NCI-H82 (cell line): ENCODE measurements at places on chromosomes 16 and 17.

DNA sequence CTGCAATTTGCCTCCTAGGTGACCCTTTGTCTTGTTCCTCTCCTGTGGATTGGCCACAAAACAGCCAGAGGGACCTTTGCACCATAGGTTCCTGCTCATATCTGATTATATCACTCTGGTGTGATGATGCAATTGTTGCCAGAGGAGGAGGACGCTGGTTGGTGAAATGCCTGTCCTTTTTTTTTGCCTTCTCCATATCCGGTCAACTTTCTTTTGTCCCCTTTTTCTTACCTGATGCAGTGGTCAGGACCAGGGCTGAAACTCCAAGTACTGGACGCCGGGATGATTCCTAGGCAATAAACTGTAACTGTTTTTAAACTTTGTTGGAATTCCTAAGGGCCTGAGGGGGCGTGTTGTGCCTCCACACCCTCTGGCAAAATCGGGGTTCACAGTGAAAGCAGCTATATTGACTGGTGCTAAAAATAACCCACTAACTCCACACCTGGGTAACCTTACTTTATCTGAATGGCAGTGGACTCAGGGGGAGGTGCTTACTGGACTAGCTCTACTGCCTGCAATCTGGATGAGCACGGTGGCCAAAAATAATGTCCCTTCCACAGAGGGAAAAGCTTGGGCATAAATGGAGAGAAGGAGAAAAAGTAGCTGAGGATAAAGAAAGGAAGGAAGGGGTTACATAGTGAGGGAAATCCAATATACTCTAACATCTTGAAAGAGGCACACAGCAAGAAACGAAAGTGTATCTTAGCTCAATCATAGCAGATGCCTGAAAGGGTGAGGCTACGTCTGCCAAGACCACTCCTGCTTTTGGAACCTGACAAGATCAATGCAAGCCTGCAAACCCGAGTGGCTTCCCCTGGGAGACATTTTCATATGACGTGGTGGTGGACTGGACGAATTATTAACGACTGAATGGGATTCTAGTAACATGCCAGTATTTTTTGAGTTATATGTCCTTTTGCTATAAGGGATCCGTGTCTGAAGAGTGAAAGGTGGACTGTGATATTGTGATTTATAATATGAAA is 28.4 kb upstream of the ZNF423 start:
- no peak for DNase-seq

DNA sequence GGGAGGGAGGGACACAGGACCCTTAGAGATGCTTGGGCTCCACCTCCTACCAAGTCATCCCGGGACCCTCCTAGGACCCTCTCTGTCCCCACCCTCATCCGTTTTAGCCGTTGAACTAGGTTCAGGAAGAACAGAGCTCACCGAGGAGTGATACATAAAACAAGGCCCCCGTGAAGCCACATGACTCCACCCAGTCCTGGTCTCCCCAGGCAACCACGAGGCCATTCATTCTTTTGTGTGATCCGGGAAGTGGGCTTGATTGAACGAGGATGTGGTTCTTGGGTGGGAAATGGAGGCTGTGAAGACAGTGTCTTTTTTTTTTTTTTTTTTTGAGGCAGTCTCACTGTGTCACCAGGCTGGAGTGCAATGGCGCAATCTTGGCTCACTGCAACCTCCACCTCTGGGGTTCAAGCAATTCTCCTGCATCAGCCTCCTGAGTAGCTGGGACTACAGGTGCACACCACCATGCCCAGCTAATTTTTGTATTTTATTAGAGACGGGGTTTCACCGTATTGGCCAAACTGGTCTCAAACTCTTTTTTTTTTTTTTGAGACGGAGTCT is 14.8 kb downstream of the TRARG1 start:
- no peak for DNase-seq

DNA sequence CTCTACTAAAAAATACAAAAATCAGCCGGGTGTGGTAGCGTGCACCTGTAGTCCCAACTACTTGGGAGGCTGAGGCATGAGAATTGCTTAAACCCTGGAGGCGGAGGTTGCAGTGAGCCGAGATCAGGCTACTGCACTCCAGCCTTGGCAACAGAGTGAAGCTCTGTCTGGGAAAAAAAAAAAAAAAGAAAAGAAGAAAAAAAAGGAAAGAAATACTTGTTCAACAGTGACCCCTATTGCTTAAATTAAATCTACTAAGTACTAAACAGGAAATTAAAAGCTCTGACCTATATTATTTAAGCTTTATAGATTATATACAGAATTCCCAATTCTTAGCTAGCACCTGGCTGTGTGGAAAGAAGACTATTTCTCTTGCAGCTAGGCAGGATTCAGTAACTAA is 48.9 kb downstream of the FBXL20 start:
- no peak for DNase-seq

- DNase-seq = no peak
Measured at GRCh38 chr17:46125831-46126230, 67.4 kb downstream of the KANSL1 start.

GRCh38 chr17:7548585-7549400 is at the start of gene TNFSF12:
TNFSF12 (plus strand) TSS chr17:7549058; CDS start chr17:7549154, 96 bp downstream.
- DNase-seq = peak; percentile 27

- no peak for DNase-seq
Measured at GRCh38 chr17:37107406-37108083, 158.8 kb downstream of the AATF start.

DNA sequence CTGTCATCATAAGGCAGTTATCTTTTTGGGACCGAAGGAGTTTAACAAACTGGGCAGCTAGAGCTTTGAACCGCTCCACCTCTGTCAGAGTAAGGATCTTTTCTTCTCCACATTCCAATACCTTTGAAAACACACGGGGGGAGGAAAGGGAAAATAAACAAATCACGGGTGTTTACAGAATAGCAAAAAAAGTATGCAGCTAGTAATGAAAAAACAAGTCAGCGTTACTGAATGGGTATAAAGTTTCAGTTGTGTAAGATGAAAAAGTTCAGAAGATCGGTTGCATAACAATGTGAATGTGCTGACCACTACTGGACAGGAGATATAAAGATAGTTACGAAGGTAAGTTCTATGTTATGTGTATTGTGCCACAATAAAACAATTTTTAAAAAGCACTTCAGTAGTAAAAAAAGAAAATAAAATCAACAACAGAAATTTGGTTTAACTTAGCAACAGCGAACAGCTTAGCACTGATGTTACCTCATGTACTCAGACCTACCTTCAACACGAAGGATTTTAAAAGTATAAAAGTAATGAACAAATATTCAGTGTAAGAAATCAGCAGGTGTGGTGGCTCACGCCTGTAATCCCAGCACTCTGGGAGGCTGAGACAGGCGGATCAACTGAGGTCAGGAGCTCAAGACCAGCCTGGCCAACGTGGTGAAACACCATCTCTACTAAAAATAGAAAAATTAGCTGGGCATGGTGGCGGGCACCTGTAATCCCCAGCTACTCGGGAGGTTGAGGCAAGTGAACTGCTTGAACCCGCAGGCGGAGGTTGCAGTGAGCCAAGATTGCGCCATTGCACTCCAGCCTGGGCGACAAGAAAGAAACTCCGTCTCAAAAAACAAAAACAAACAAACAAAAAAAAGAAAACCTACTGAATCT is 34.3 kb downstream of the MARF1 start:
- DNase-seq = no peak

- no peak for DNase-seq
Measured at GRCh38 chr17:80861418-80861815, 130.2 kb upstream of the CHMP6 start.

GRCh38 chr16:10242097-10242496 is 59.9 kb upstream of the GRIN2A start:
- DNase-seq = peak; percentile 34

DNA sequence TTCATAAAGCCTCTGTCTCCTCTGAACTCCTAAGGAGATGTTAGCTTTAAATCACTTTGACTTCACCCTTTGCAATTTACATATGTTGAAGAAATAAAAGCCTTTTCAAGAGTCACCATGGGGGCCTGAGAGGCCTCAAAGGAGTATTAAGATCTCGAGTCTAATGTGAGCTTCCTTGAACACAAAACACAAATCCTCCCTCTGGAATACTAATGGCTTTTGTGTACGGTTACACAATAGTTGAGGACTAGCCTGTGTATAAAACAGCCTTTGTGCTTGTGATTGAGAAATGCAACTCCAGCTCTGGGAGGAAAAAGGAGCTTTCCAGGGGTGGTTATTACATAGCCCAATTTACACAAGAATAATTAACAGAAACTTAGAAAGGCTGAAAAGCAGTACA is 1140.2 kb downstream of the CDH11 start:
- no peak for DNase-seq

- peak; percentile 57 for DNase-seq
Measured at GRCh38 chr16:397135-397661, at the start of gene NME4. NME4 (plus strand) TSS chr16:397199; CDS start chr16:397223, 24 bp downstream.

GRCh38 chr17:43151880-43152456 is 19.0 kb upstream of the NBR1 start:
- DNase-seq = no peak

DNA sequence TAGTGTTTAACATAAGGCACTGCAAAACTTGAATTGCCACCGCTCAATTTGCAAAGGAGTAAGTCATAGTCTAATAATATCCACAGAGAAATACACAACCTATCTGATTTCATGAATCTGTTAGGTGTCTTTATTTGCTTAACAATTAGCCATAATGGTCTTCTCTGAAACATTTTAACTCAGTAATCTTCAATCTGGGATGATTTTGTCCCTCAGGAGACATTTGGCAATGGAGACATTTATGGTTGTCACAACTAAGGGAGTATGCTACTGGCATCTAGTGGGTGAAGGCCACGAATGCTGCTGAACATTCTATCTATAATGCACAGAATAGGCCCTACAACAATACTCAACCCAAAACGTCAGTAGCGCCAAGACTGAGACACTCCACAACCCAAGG is 4.3 kb downstream of the UBE2G1 start:
- DNase-seq = no peak

DNA sequence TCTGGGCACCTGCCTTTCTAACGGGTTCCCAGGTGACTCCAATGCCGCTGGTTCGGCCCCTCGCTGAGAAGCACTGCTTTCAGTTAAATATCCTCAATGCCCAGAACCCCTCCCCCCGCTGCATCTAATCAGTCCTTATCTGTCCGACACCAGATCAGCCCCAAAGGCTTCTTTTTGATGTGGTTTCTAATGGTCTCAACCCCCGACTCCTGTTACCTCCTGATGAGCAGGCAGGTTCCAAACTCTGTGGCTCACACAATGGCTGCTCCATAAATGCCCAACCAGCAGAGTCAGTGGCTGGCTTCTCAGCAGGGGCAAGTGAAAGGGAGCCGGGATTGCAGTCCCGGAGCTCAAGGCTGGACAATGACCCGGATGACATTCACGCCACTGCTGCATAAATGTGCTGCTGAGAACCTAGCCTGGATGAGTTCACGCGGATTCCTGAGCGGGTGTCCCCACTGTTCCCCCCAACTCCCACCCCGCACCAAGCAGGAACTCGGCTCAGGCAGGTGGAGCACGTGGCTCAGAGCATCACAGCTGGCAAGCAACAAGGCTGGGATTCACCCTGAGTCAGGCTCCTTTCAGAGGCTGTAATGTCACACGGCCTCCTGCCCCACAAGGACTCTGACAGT is 1.0 kb upstream of the SLC38A8 start:
- no peak for DNase-seq

- DNase-seq = no peak
Measured at GRCh38 chr17:6509031-6509771, 47.2 kb downstream of the PITPNM3 start.

DNA sequence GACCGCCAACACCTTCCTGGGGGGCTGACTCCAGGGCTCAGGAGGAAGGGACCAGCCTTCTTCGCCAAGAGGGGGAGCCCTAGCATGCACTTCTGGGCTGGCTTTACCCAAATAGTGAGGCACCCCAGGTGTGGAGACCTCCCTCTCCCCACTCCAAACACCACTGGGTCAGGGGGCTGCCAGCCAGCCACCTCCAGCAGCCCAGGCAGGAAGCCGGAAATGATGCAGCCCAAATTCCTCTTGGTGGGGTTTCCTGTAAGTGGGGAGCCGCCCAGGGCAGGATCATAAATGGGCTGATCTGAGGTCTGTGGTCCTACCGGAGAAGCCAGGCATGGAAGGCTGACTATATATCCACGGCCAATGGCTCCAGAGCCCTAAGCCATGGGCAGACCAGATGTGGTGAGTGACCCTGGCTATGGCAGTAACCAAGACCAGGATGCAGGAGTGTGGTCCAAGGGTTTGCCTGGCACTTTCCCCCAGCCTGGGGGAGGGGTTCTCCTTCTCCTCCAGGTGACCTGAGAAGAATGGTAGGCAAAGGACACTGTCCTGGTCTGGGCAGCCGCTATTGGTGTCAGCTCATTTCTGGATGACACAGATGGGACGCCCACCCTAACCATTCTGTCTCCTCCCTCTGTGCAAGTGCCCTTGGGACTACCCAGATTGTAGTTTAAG is 4.2 kb downstream of the GIT1 start:
- no peak for DNase-seq

DNA sequence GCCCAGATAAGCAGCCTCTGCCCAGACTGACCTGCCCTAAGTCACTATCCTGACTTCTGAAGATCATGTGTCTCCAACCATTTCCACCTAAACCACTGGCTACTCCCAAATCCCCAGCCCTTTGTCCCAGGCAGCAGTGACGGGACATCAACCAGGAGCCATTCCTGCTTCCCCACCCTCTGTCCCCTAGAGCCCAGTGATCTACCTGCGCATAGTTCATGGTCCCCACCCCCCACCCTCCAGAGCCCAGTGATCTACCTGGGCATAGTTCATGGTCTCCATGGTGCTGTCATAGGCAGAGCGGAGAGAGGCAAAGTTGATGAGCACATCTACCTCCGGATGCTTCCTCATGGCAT is 26.8 kb downstream of the ACLY start:
- no peak for DNase-seq

GRCh38 chr17:68053231-68054013 is 17.9 kb downstream of the KPNA2 start:
- no peak for DNase-seq
